ENCODE measurements at places on chromosomes 5 and 9.

DNA sequence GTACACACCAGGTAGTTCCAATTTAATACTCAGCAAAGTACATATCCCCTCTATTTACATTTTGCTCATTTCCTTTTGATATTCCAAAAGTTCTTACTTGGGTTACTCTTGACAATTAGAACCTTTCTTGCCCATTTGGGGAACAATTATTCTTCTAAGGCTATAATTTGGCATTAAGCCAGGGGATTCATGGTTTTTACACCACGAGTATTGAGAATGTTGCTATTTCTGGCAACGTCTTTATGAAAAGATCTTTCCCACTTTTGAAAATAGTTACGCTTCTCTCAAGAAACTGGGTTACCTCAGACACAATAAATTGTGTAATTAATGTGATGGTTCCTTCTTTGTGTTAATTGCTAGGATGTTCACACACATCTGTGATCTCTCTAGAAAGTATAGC, 11.5 kb upstream of the CAAP1 start:
- no peak for DNase-seq

- no peak for DNase-seq
These were observed 72.7 kb downstream of the SMIM23 start for GRCh38 chr5:171858303-171858702.

GRCh38 chr9:127628758-127629467, 16.8 kb downstream of the STXBP1 start:
- no peak for DNase-seq

- DNase-seq: peak; percentile 1
These were observed 122.9 kb upstream of the GRAMD2B start for GRCh38 chr5:126300293-126300692.

DNA sequence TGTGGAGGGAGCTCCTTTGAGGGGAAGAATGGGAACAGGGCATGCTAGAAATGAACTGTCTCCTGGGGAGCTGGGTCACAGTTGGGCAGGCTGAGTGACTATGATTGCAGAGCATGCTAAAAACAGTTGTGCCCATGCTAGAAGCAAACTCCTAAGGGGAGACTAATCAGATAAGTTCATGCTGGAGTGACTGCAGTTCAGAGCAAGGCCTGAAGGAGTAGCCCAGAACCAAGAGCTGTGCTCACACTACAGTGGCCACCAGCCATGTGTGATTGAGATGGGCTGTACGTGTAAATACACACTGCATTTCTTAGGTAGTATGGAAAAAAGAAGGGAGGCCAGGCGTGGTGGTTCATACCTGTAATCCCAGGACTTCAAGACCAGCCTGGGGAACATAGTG, 10.3 kb upstream of the AK1 start:
- no peak for DNase-seq

DNA sequence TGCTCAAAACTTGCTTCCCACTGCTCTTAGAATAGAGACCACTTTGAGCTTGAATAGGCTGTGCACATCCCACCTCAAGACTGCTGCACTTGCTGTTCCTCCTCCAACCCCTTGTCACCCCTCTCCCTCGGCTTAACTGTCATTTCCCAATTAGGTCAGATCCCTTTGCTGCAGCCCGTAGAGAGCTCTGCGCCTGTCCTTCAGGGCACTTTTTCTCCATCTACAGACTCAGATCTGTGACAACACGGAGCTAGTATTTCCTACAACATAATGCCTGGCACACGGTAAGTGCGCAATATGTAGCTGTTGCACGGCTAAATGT, 485 bp upstream of the HABP4 start:
- DNase-seq: no peak

- DNase-seq: no peak
These were observed 572.8 kb downstream of the TLE1 start for GRCh38 chr9:81116340-81117137.

DNA sequence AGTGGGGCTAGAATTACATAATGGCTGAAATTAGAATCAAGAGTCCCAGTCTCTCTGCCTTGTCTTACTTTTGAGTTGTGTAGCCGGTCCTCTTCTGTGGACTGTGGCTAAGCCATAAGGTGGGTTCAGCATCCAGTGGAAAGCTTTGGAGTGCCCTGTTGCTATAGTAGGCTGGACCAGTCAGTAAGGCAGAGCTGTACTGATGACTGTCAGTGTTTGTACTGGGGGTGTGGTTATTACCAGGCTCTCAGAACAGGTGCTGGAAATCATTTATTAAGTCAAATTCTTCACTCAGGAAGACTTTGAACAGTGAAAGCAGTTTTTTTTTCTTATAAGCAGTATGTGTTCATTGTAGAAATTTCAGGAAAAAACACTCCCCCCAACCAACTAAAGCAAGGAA, 129.4 kb downstream of the ZSWIM6 start:
- no peak for DNase-seq

- DNase-seq: peak; percentile 85
These were observed 29.8 kb downstream of the UGCG start for GRCh38 chr9:111926421-111926875.

DNA sequence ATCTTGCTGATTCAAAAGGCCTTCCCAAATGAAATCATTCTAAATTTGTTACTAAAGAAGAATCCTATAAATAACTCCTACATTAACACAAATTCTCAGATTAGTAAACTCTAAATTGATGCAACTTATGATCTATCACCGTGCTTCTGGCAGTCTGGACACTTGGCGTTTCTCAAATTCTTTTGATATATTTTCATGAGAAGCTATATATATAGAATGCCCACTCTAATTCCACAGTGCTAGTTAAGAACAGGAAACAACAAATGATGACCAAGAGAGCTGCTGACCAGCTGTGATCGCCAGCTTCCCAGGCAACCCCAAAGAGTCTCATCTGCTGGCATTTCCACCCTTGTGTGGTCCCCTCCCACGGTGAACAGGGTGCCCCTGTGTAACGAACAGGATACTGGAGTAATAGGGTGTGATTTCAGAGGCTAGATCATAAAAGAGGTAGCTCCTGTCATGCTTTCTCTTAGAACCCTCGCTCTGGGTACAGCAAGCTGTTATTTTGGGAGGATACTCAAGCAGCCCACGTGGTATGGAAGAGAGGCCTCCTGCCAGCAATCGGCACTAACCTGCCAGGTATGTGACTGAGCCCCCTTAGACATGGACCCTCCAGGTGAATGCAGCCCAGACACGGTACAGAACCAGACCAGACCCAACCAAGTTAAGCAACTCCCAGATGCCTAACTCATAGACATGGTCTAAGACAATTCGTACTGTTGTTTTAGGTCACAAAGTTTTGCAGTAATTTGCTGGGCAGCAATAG, 64.7 kb downstream of the CDC14B start:
- peak; percentile 59 for DNase-seq

DNA sequence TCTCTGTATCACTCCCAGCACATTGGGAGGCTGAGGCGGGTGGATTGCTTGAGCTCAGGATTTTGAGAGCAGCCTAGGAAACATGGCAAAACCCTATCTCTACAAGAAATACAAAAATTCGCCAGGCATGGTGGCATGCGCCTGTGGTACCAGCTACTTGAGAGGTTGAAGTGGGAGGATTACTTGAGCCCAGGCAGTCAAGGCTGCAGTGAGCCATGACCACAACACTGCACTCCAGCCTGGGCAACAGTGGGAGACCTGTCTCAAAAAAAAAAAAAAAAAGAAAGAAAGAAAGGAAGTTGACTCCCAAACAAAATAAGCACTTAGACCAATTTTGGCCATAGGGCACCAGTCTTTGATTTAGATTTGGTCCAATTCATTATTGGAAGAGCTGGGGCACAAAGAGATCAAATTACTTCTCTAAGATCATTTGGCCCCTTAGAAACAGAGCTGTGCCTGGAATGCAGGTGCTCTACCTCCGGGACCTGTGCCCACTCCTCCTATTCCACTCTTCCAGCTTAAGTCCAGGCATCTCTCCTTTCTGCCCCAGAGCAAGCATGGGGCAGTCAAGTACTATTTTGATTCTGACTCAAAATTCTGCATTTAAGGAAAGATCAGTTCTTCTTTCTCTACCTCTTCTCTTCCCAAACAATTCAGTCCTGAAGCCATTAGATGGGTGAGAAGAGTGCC, 59.0 kb downstream of the ALDH7A1 start:
- DNase-seq: no peak

DNA sequence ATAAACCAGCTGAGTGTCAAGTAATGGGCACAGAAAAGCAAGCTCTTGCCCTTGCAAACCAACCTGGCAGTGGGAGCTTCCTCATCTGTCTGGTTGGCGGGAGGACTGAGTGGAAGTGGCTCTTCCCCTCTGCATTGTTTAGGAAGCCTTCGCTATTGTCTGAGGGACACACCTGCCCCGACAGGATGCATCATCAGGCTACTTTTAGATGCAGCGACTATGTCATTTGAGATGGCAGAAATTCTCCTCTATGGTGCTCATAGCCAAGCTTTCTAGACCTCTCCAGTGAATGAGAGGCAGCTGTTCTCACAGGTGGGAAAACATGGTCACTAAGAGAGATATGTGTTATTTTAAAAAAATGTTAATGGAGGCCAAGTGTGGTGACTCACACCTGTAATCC, 104.0 kb downstream of the DOCK8 start:
- DNase-seq: no peak

- no peak for DNase-seq
These were observed 15.2 kb upstream of the TAL2 start for GRCh38 chr9:105646879-105647594.

DNA sequence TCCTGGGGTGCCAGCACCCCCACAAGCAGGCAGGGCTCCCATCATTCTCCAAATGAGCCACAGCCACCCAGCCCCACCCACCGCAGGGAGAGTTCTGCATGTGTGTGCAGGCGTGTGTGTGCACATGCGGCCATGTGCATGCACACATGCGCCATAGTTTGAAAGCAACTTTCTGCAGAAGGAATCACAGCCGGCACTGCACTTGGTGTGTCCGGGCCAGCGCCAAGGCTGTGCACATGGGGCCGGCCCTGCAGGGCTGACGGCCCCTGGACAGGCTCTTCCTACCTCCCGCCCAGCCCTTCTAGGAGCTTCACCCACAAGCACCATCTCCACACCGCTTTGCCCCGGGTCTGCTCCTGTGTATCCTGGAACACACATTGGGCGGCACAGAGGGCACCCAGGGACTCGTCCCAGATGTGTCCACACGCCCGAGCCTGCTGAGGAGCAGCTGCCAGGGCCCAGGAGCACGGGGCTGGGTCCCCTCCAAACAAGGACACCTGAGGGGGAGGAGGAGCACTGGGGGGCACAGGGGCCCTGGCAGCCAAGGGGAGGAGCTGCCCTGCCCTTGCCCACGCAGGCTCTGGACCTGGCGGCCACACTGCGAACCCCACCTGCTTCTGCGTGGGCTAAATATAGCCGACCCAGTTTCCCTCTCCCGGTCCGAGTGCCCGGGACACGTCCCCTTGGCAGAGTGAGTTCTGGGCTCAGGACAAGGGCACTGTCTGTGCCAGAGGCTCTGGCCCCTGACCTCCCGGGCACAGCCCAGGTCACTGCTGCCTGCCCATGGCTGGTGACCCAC, 19.1 kb downstream of the TPPP start:
- DNase-seq: no peak

DNA sequence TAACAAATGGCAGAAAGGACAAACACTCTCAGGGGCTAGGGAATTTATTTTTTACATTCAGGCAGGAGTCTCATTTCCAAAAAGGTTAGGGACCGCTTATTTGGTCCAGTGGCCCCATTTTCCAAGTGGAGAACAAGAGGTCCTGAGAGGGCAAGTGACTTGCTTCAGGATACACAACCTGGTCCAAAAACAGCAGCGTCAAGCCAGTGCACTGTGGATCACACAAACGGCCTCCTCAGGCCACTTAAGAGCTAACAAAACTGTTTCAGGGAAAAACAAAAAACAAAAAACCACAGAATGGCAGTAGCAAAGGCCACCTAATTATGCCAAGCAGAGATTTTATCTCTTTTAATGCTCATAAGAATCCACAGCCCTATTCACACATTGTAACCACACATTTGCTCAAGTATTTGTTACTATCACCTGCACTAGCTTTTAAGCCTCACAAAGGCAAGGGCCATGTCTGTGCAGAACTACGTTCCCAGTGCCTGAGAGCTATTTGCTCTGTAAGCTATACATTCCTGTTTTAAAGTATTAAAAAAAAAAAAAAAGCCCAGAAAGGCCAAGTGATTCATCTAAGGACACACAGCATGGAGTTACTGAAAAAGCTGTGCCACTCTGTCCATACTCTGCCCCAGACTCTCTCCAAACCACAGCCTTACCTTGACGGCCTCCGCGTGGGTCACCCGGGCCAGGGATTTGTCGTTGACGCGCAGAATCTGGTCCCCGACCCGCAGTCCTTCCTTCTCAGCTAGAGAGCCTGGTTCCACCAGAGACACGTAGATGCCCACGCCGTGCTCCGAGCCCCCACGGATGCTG, 1.5 kb downstream of the WHRN start:
- no peak for DNase-seq

GRCh38 chr5:117318528-117318927, 743.9 kb upstream of the SEMA6A start:
- no peak for DNase-seq

Data from astrocyte of the spinal cord (primary cell).